ENCODE measurements at places on chromosomes 16 and 17.

DNA sequence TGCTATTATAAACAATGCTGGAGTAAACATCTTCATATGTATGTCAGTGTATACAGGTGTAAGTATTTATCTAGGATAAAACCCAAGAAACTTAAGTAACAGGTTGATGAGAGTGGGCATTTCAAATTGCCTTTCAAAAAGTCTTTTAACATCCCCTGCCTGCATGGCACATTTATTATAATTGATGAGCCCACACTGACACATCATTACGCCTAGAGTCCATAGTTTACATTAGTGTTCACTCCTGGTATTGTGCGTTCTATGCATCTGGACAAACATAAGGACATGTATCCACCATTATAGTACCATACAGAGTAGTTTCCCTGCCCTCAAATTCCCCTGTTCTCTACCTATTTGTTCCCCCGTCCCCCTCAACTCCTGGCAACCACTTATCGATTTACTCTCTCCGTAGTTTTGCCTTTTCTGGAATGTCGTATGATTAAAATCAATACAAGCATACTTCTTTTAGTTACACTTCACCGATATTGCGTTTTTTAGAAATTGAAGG lies 53.7 kb downstream of the NACA2 start:
- no peak for DNase-seq

DNA sequence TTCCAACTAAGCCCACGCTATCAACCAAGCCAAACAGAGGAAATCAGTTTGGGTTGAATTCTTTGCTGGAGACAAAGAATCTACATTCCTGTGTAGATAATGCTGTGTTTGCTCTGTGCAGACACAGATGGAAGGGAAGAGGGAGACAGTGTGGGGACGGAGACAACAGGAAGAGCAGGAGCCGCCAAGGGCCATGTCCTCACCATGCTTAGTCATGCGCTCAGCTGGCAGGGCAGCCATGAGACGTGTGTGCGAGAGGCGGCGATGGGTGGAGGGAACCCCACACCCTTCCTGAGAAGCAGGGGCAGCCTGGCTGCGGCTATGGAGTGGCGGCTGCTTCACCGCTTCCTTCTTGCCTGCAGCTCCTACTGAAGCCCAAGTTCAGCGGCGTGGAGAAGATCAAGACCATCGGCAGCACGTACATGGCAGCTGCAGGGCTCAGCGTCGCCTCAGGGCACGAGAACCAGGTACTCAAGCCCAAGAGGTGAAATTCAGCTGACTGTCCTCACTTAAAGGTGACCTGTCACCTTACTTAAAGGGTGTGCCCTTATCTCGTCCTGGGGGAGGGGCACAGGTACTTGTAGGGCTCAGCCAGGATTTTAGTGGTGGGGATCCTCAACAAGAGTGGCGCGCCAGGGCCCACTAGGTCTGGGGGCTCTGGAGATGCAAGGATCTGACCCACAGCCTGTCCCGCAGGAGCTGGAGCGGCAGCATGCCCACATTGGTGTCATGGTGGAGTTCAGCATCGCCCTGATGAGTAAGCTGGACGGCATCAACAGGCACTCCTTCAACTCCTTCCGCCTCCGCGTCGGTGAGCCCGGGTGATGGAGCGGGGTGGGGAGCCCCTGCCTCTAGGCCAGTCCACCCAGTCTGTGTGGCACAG lies 47.5 kb downstream of the ADCY7 start:
- DNase-seq = no peak

- peak; percentile 39 for DNase-seq
Measured at GRCh38 chr16:69566981-69567680, 1.4 kb downstream of the NFAT5 start.

DNA sequence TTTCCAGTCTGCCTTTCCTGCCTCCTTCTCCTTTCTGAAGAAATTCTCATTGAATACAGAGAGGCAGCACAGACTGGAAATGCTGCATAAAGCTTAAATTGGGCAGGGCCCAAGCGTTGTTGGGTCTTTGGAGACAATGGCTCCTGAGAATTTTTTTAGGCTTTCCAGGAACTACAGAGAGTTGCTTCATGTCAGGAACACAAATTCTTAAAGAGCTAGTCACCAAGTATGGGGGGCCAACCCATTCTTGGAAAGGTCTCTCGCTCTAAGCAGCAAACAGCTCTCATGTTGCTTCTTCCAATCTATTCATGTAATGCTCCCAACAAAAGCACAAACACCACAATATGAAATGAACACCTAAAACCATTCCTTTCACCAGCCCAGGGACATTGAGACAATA lies 6.9 kb downstream of the HNF1B start:
- DNase-seq = no peak

- no peak for DNase-seq
Measured at GRCh38 chr17:45091778-45092425, 30.8 kb downstream of the NMT1 start.

All from left renal pelvis (tissue), 4 donors.